Natural killer cell (primary cell): ENCODE measurements at places on chromosomes 11 and 22. TPM values are rescaled to one million over a fixed set of nuclear protein-coding genes. Genes with fewer than 3 reads are reported as not detected.

MRGPRX4 gene
- not detected for total RNA-seq

KCNJ1 gene
- total RNA-seq, result not detected

KCNJ5 gene
- total RNA-seq, result 0.15 TPM

SLC29A2 gene
- 1.8 TPM for total RNA-seq

MYO18B gene
- total RNA-seq, result 0.14 TPM

IFITM10 gene
- total RNA-seq, result 5.5 TPM

ST14 gene
- total RNA-seq, result 1.0 TPM

CECR2 gene
- total RNA-seq, result 0.02 TPM
